ENCODE measurements at places on chromosomes 1 and 21.

GRCh38 chr21:16770266-16770665 is 742.6 kb upstream of the CXADR start:
- DNase-seq, result no peak

DNA sequence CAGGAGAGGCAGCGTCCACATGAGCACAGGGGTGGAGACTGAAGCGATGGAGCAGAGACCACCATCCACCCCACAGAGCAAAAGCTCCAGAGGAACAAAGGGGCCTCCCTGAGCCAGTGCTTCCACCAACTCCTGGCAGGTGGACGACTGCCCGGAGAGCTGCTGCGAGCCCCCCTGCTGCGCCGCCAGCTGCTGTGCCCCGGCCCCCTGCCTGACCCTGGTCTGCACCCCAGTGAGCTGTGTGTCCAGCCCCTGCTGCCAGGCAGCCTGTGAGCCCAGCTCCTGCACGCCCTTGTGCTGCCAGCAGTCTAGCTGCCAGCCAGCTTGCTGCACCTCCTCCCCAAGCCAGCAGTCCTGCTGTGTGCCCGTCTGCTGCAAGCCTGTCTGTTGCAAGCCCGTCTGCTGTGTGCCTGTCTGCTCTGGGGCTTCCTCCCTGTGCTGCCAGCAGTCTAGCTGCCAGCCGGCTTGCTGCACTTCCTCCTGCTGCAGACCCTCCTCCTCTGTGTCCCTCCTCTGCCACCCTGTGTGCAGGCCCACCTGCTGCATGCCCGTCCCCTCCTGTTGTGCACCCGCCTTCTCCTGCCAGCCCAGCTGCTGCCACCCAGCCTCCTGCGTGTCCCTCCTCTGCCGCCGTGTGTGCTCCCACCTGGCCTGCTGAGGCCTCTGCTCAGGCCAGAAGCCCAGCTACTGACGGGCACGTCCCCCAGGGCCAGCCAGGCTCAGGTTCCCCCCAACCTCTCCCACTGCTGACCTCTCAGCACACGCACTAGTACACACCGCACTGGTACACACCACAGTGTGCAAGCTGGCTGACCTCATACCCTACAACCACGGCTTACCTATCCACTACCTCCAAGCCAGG is 5.4 kb downstream of the KRTAP10-12 start:
- no peak for DNase-seq

DNA sequence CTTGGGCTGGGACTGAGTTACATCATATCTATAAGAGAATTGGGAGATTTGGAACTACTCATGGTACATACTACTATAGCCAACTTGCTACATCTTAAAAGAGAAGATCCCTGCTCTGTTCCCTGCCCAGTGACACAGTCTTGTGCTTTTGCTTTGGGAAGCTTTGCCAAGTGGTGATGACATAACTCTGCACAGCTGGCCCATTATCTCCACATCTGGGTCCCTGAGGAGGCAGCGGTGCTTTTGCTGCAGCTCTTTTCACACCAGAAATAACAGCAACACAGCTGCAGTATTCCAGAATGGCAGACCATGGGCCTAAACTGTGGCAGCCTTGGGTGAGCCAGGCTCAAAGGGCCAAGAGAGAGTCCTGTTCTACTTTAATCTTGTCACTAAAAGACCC is 296.0 kb downstream of the HHAT start:
- DNase-seq, result no peak

DNA sequence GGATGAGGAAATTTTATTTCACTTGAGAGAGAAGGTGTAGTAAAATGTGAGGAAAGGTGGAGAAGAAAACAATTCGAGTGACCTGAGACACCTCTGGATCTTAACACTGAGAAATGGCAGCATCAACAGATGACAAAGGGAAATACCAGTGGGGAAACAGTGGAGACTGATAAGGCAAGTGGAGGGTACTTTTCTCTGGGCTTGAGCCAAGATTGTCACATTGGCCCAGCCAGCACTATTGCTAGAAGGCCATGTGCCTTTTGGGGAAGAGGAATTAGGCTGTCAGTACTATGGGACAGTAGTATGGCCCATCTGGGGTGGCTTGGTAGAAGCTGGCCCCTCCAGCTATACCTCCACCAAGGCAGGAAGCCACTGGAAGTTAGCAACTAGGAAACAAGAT is 8.4 kb downstream of the SYPL2 start:
- DNase-seq, result no peak

DNA sequence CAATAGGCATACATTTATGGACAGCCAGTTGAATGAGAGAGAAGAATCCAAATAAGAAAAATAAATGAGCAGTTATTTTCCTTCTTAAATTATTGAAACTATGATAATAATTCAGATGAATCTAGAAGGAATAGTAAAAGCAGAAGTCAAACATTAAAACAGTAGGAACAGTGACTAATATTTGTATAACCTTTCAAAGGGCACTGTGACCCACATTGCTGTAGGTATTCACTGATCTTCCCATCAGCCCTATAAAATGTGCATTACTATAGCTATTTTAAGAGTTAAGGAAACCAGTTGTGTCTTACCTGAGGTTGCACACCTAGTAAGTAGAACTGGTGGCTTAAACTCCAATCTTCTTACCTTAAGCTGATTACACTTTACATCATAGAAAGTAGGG is 102.8 kb upstream of the ARTN start:
- DNase-seq, result no peak

Measured in stimulated activated CD8-positive, alpha-beta memory T cell treated with anti-CD3 and anti-CD28 coated beads, Interleukin-4, amount 100 ng/mL, for 24 hours (primary cell).